ENCODE measurements at places on chromosomes 16 and 17.

- DNase-seq: no peak
These were observed 175.2 kb upstream of the CHMP6 start for GRCh38 chr17:80816241-80817103.

DNA sequence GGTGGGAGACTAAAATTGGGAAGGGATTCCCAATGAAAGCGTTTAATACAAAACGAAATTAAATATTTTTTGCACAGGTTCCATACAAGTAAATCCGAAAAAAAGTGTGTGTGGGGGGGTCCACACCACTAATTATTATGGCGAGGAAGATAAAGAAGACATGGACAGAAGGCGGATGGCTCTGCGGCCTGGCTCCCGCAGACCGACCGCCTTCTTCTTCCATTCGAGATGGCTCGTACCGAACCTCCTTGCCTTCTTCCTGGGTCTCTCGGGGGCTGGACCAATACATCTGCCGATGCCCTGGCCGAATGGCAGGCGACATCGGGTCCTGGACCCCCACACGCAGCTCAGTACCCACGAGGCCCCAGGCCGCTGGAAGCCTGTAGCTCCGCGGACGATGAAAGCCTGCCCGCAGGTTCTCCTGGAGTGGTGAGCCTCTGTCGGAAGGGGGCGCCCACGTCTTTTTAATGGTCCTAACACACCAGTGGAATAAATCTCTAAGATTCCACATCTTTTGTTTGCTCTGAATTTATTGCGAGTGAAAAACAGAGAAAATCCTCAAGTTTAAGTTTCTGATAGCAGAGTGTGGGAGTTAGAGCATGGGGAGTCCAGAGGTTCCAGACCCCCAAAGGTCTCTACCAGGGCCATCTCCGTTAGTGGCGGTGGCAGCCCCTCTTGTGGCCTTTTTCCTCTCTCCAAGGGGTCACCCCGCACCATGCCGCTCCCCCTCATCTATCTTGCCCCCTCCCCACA lies 1.4 kb downstream of the PRAC2 start:
- peak; percentile 44 for DNase-seq

- no peak for DNase-seq
These were observed 665.9 kb upstream of the SALL1 start for GRCh38 chr16:51816929-51817328.

DNA sequence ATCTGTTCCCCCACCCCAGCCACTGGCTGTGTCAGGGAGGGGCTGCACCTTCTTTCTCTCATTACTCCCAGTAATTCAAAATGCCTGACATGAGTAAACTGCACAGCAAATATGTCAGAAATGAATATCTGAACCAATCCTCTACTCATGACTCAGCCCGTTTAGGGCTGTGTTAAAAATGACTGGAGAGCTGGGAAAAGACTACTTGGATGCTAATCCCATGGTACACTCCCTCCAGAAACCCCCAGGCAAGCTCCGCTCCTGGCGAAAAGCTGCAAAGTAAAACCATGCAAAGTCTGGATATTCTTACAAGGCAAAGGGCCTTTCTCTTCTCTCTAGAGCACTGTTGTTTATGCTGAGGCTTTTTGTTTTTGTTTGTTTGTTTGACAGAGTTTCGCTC lies 448.1 kb upstream of the DYNLRB2 start:
- no peak for DNase-seq

- no peak for DNase-seq
These were observed 33.6 kb upstream of the MED9 start for GRCh38 chr17:17443173-17443572.

- no peak for DNase-seq
These were observed 325.5 kb downstream of the C16orf95 start for GRCh38 chr16:86991679-86992078.

DNA sequence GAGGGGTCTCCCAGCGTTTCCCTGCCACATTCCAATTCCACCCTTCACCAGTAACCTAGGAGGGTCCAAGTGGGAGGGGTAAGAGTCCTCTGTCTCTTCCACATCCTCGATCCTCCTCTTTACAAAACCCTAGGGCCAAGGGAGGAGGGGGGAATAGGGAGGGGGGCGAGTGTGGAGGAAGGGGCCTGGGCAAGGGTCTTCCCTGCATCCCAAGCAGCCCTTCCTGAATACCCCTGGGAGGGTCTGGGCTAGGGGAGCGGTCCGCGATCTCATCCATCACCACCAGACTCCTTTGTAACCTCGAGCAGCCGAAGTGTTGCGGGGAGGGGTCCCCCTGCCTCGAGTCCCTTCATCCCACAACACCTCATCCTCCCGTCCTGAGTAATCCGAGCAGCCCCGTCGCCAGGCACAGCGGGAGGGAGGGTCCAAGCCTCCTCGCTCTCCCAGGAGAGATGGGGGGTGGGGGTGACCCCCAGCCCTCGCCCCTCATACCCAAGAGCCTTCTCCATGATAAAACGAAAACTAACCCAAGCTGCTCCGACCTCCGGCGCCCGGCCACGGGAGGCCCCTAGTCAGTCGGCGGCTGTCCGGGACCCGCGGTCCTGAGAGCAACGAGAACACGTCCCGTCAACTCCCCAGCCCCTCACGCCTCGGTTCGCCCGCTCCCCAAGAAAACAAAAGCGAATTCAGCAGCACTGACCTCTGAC lies 502 bp downstream of the SMPD3 start:
- no peak for DNase-seq

GRCh38 chr16:58882292-58882691 lies 148.2 kb upstream of the GOT2 start:
- no peak for DNase-seq

GRCh38 chr16:54437921-54438320 lies 151.3 kb upstream of the IRX3 start:
- DNase-seq: no peak

DNA sequence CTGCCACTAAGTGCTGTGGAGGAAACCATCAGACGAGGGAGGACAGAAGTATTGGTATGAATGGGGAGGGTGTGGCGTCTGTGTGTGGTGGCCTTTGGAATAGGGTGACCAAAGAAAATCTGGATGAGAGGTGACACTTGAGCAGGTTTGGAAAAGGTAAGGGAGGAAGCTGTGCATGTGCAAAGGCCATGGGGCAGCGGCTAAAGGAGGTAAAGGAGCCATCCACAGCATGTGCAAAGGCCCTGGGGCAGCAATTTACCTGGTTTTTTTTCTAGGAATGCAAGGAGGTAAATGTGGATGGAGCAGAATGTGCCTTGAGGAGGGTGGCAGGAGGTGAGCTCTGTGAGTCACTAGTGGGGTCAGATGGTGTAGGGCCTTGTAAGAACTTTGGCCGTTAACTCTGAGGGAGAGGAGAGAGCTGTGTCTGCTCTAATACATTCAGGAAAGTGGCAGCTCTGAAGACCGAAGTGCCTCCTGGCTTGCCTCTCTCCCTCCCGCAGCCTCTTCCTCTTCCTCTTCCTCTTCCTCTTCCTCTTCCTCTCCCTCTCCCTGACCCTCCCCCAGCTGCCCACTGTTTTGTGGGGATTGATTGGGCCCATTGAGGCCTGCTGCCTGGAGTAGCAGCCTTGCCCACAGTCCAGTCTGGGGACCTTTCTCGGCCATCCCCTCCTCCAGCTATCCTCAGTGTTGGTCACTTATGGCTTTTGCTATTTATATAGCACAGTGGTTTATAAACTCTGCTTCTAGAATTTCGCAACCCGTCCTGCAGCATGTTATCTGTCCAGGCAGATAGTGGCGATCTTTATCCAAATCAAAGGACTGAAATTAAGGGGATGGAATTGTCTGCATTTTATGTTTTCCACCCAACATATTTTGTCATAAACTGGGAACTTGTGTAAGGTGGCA lies 38.7 kb downstream of the CMIP start:
- no peak for DNase-seq

Measured in hematopoietic multipotent progenitor cell treated with erythropoietin and hydrocortisone succinate and interleukin-3 and kit ligand, for 15 days (in vitro differentiated cells).